ENCODE measurements at places on chromosomes 16 and 17. TPM values are rescaled to one million over a fixed set of nuclear protein-coding genes. Genes with fewer than 3 reads are reported as not detected.

The KCNJ2 gene
- 0.79 TPM for total RNA-seq

The ATP5PD gene
- total RNA-seq = 219 TPM

DNA sequence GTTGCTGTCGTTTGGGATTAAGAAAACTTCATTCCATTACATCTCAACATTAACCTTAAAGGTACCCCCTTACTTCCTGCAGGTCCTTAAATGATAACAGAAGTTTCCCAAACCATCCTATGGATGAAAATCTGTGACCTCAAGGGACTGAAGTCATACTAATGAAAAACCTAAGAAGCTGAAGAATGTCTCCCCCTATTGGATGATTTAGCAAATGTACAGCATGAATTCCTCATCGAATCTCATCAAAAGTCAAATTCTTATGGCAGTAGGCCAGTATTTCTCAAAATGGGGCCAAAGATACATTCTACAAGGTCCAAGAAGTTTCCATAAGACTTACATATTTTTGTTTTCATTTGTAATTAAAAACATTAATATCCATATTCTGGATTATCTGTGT is 13.5 kb downstream of the SCO1 start:
- DNase-seq = peak; percentile 39

- peak; percentile 30 for DNase-seq
Measured at GRCh38 chr17:75681289-75681688, 14.2 kb downstream of the SAP30BP start.

- DNase-seq = no peak
Measured at GRCh38 chr16:68644715-68645493, at the start of gene CDH3. TSS of gene CDH3 (plus strand) at chr16:68645310. CDS start at chr16:68645380, 70 bp downstream.

DNA sequence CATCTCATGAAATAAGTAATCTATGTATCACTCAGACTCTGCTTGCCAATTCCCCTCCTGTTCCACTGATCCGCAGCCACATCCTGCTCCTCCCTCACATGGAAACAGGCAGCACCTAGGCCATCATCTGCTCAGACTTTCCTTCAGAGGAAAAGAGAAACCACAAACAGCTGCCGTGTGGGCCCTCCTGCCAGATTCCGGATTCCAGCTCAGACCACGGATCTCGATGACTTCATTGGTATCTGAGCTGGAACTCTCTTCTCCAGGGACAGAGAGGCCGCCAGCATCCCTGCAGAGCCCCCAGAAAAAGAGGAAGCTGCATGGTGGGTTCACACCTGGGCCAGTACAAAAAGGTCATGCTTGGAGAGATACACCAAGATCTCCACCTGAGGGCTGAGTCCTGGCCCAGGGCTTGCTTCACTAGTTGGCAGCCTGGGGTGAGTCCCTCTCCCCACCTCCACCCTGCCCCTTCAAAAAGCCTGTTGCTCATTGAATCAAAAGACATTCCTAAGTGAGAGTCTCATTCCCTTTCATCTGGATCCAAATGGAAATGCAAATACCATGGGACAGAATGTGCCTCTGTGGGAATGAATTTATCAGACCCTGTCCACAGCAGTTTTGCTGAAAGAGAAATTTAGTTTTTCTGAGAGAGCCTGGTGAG is 47.2 kb downstream of the HOXB1 start:
- peak; percentile 96 for DNase-seq

DNA sequence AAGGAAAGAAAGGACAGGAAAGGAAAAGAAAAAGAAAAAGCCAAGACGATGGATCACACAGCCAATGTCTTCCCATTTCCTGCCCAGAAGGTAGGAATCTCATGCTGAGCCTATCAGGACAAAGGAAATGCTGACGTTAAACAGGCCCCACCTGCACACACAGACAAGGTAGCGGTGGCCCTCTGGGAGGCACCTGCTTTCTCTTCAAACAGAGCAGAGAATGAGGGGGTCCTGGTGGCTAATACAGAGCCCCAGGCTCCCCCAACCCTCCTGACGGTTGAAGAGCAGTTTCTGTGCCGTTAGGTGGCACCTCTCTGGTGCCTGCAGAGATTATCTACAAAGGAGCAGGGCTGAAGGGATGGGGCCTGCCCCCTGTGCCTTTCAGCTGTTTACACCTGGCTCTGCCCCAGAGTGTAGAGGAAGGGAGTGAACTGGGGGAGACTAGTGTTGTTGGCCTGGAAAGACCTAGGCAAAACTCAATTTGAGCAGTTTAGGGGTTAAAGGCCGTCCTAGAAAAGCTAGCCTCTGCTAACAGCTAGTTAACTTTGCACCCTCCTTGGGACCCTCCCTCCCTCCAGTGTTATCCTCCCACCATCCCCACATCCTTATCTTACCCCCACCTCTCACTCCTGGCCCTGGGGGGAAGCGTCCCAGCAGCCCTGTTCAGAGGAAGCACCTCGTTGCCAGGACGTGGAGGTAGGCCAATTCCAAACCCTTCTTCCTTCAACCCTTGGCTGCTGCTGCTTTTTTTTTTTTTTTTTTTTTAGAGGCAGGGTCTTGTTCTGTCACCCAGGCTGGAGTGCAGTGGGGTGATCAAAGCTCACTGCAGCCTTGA is 56.3 kb downstream of the ARHGAP27 start:
- no peak for DNase-seq

DNA sequence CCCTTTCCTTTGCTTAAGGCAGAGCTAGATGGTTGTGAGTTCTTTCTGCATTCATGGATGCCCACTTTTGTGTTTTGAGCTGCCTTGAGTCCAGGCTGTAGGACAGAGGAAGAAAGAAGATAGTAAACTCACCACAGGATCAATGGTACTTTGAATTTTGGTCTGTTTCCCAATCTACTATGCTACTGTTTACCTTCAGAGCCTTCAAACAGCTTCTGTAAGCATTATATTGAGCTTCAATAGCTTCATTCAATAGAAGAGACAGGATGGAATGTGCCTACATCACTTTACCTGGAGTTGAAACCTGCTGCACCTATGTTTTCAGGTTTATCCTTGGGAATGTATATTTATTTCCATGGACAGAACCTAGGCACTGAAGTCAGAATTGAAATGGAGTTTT is 397.9 kb upstream of the DYNLRB2 start:
- no peak for DNase-seq

DNA sequence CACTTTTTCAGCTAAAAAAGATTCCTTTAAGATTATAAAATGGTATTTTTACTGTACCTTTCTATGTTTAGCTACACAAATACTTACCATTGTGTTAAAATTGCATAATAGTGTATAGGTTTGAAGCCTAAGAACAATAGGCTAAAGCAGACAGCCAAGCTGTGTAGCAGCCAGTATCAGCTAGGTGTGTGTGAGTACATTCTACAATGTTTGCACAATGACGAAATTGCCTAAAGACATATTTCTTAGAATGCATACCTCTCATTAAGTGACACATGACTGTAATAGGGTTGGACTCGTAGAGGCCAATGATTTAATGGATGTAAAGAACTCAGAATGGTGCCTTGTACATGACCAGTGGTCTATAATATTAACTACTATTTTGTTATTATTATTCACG is 1.9 kb upstream of the MT1B start:
- no peak for DNase-seq

All from lung microvascular endothelial cell (primary cell).